Activated gamma-delta T cell treated with anti-CD3 and anti-CD28 coated beads, Interleukin-2, amount 50 U/mL, for 16 hours (primary cell): ENCODE measurements at places on chromosomes 2 and 18.

- DNase-seq = no peak
These were observed 67.1 kb downstream of the MARCO start for GRCh38 chr2:119009110-119009509.

DNA sequence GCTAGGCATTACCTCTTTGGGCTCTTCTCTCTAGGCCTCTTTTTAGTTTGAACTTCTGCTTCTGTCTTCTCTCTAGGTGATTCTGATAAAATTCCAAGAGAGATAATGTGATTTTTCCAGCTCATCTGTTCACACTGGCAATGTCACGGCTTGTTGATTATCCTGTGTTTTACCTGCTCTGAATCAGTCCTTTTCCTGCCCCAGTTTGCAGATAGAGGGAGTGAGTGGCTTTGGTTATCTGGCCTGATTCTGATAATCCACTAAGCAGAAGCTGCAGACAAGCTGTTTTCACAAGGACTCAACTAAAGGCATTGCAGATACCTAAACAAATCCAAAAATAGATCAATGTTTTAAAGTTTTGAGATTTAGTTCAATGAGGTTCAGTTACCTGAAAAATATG, 111.9 kb downstream of the DCC start:
- DNase-seq = no peak

DNA sequence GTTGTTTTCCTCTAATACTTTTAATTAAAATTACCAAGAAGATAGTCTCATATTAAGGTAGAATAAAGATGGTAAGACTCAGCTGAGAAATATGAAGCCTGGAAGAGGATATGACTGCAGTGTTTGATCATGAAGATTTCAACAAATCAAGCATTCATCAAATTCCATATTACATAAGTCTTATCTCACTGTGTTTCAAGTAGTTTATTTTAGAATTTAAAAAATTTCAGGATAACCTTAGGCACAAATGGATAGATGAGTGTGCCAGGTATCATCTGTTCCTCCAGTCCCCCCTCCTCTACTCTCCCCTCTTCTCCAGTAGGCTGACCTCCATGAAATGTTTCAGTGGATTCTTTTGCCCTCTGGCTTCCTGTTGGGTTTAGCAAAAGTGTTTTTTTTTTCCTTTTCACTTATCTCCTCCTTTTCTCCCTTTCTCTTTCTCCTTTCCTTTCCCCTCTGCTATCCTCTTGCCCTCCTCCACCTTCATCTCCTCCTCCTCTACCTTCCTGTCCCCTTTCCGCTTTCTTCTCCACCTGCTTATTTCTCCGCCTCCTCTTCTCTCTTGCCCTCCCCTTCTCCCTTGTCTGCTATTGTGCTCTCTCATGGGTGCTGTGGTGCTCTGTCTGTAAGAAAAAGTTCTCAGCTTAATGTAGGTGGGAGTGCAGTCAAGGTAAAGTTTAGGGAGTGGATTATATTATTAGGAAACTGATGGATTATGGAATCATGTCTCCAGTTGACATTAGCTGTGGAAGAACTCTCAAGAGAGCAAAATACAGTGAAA, 72.8 kb downstream of the ABI2 start:
- DNase-seq = no peak

GRCh38 chr2:7999683-8000476, 682.0 kb upstream of the ID2 start:
- no peak for DNase-seq

DNA sequence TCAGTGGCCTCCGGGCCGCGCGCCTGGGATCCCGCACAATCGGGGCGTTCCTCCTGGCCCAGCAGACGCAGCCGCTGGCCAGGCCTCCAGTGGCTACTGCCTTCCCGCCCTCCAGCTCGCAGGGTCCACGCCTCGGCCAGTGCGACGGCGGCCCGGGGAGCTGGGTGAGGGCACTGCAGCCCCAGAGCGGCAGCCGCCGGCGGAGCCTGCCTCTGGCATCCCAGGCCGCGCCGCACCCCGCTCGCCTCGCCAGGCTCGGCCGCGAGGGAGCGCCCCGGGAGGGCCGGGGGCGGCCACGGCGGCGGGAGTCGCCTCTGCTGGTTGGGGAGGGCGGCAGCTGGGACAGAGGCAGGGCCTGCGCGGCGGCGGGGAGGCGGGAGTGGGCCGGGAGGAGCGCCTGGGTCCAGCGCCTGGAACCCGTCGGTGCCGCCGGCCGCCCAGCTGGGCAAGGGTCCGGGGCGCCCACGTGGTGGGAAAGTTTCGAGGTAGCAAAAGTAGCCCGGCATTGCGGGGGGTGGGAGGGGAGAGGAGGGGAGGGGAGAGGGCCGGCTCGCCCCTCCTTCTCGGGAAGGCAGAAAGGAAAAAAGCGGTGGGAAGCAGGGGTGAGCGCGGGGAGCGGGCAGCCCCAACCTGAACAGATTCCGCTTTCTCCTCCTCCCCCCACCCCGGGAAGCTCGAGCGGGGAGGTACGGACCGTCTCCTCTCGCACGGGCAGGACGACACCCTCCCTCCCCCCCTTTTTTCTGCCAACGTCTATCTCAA, 1.5 kb upstream of the INHBB start:
- DNase-seq = no peak

- no peak for DNase-seq
These were observed 159.6 kb downstream of the MGAT5 start for GRCh38 chr2:134413430-134413829.

DNA sequence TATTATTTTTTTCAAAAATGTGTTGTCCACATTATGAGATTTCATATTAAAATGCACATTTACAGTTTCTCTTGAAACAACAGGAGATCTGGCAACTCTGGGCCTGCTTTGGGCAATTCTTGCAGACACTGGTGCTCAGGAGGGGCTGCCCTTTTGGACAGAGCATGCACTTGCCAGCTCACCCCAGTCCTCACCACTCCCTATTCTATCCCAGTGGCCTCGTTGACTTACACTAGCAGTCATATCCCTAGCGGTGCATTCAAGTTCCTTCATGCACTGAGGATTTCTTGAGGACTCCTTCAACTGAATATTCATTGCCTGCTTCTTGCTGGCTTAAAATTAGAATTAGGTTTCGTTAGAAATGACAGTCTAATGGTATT, 87.9 kb upstream of the FHL2 start:
- DNase-seq = no peak
